AG04450 (cell line): ENCODE measurements at places on chromosomes 4 and X.

- DNase-seq = no peak
These were observed 1496.1 kb upstream of the IGFBP7 start for GRCh38 chr4:58606303-58606702.

DNA sequence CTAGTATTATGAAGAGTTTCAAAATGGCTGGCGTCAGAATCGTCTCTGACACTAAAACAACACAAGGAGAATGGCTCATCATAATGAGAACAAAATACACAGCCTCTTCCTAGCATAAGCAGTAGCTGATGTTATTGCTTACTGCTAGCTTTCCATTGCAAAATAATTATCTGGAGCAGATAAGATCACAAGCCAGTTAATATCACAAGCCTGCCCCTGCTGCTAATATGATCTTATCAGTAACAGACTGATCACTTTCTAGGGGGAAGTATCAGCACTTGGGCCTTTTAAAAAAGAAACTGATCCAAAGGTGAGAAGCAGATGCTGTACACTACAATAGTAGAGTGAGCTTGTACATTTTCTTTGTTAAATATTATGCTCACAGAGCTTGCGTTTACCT, 554.8 kb upstream of the PABPC4L start:
- DNase-seq = no peak

DNA sequence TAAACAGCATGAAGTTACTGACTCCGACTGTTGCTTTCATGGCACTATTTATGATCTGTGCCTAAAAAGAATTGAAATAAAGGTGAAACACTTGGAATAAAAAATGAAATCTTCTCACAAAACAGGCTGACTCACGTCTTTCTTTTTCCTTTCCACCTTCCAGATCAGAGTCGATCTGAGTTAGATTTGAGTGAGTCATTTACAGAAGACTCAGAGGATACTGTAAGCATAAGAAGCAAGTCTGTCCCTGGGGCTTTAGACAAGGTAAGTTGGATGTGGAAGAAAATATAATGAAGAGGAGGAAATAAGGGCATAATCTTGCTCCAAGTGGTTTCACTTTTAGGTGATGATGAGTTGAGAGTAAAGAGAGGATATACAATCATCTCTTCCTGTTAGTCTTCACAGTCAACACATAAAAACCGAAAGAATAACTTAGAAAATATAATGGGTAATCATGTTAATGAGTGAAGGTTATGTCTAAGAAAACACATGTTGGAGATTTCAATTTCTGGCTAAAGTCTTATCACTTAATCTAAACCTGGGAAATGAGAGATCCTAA, 89.7 kb downstream of the SYTL5 start:
- DNase-seq = no peak

GRCh38 chrX:105608745-105609144, 213.6 kb upstream of the NRK start:
- no peak for DNase-seq

GRCh38 chrX:46666831-46667230, 92.1 kb downstream of the SLC9A7 start:
- DNase-seq = no peak

- no peak for DNase-seq
These were observed 694.0 kb downstream of the KCTD8 start for GRCh38 chr4:43754566-43754965.

- no peak for DNase-seq
These were observed 2.3 kb downstream of the TMEM187 start for GRCh38 chrX:153974726-153975286.

DNA sequence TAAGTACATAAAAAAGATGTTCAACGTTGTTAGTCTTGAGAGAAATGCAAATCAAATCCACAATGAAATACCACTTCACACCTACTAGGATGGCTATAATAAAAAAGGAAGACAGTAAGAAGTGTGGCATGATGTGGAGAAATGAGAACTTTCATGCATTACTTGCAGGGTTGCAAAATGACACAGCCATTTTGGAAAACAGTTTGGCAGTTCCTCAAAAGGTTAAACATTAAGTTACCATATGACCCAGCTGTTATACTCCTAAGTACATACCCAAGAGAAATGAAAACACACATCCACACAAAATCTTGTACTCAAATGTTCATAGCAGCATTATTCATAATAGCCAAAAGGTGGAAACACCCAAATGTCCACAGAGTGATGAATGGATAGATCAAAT, 25.8 kb upstream of the LIMCH1 start:
- DNase-seq = no peak

- DNase-seq = no peak
These were observed 394 bp upstream of the DYNLT3 start for GRCh38 chrX:37847733-37848197.

GRCh38 chrX:57595381-57595811, 3.6 kb downstream of the ZXDB start:
- DNase-seq = peak; percentile 20

- no peak for DNase-seq
These were observed 85.1 kb upstream of the HPRT1 start for GRCh38 chrX:134374910-134375309.

DNA sequence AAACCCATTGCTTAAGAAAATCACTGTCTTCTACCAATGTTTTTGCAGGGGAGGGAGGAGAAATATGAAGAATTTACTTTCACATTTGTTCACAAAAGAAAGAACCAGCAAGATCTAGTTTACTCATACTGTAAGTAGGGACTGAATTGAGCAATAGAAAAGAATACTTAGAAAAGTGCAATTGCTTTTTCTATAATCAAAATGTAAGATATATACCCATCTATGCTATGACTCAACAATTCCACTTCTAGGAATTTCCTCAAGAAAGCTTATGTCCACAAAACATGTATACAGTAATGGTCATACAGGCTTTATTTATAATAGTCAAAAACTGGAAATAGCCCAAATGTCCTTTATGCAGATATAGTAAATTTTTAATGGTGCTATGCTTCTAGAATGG, 196.4 kb downstream of the LRBA start:
- DNase-seq = peak; percentile 59

DNA sequence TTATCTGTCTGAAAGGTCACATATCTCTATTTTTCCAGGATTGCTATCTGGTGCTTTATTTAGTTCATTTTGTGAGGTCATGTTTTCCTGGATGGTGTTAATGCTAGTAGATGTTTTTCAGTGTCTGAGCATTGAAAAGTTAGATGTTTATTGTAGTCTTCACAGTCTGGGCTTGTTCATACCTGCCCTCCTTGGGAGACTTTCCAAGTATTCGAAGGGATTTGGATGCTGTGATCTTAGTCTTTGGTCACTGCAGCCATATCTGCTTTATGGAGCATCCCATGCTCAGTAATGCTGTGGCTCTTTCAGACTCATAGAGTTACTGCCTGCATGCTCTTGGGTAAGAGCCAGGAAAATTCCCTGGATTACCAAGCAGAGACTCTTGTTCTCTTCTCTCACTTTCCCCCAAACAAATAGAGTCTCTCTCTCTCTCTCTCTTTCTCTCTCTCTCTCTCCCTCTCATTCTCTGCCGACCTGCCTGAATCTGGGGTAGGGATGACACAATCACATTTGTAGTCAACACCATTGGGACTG, 130.0 kb downstream of the AR start:
- no peak for DNase-seq

DNA sequence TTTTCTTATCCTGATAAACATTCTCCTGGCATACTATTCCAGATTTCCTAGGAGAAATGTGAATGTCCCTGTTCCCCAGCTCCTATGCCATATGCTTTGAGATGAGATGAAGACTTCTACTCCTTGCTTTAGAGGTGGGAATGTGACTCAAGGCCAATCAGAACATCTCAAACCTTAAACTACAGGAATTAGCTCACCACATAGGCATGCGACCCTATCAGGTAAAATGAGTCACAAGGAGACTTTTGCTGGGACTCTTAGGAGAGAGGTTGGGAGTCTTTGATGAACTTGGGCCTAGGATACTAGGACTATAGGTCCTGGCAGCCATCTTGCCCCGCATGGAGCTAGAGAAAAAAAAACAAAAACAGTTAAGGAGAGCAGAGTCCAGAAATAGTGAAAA, 5.8 kb upstream of the USO1 start:
- DNase-seq = no peak

DNA sequence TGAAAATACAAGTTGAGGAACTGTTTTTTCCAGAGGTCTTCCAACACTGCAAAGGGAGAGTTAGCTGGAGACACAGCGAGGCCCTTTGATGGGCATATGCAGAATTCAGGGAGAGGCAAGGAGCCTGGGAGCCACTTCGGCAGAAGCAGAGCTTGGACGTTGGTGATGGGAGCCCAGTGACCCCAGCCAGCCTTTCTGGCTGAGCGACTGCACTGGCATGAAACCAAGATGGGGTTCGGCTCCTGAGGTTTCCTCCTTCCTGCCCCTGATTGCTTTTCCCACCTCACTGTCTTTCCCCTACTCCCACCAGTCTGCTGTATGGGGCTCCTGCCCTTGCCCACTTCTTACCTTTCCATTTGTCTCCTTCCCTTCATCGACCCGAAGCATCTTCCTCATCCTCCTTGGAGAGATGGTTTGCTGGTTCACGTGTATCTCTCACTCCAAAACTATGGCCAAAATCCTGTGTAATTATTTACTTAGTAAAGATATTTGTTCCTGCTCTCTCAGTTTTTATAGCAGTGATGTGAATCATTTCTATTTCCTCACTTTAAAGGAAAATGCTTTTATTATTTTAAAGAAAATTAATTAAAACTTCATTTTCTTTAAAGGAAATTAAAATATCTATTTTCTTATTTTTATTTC, 100.5 kb downstream of the NFKB1 start:
- no peak for DNase-seq

GRCh38 chrX:13721371-13721770, 13.0 kb downstream of the TRAPPC2 start:
- DNase-seq = no peak

DNA sequence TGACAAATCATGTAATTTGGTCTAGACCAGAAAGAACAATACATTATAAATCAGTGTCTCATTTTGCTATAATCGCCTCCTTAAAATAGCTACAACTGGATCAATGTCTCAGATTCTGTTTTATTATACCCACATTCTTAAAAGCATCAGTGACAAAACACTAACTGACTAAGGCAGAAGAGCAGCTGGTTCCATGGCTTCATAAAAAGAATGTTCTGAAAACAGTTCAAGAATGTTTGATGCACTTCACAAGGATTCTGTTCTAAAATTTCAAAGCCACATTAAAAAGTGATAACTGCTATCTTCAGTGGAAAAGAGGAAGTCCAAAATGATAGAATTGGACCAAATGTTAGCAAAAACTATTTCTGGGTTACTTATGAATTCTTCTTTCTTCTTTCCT, 69.8 kb downstream of the COL25A1 start:
- DNase-seq = no peak

DNA sequence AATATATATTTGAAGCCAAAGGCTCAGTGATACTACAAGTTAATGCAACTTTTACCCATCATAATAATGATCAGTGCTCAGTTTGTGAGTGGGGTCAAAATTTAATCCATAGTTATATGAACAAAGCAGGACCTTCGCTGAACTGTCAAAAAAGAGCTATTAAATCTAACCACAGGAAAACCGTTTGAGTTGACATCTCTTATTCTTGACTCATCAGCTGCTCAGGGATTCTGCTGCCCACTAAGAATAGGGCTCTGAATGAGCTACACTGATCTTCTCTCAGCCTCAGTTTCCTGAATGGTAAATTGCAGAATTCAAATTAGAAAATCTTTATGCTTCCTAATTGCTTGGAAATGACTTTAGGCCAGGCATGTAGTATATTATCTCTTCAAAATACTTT, 44.9 kb upstream of the NAP1L5 start:
- no peak for DNase-seq

DNA sequence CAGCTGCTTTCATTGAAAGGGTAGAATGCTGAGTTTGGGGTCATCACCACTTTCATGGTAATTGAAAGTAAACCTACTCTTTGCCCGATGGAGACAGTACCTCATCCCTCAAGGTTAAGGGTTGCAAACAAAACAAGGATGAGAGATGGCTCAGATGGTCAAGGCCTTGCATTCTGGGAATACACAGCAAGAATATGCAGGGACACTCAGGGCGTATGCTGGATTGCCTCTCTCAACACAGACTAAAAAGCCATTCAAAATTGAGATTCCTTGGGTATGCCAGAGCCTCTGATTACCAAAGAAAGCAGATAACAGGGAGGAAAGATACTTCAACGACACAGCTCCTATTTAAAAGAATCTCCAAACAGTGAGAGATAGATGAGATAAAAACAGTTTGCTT, 310.4 kb downstream of the ARAP2 start:
- no peak for DNase-seq

DNA sequence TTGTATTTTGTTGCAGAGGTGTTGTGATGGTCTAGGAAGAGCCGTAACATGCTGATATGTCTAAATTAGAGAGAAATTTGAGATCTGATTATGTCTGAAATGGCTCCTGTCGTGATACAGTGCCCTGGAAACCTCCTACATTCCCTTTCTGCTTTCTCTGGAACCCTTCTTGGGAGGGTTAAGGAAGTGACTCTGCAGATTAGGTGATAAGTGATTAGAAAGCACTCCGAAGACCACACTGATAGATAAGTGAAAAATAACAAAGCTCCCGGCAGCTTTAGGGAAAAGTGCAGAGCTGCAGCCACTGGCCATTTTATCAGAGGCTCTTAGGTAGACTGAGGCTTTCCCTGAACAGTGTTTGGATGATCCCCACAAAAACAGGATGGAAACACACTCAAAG, 110.6 kb downstream of the MGST2 start:
- no peak for DNase-seq
